ENCODE measurements at places on chromosomes 12 and 14.

DNA sequence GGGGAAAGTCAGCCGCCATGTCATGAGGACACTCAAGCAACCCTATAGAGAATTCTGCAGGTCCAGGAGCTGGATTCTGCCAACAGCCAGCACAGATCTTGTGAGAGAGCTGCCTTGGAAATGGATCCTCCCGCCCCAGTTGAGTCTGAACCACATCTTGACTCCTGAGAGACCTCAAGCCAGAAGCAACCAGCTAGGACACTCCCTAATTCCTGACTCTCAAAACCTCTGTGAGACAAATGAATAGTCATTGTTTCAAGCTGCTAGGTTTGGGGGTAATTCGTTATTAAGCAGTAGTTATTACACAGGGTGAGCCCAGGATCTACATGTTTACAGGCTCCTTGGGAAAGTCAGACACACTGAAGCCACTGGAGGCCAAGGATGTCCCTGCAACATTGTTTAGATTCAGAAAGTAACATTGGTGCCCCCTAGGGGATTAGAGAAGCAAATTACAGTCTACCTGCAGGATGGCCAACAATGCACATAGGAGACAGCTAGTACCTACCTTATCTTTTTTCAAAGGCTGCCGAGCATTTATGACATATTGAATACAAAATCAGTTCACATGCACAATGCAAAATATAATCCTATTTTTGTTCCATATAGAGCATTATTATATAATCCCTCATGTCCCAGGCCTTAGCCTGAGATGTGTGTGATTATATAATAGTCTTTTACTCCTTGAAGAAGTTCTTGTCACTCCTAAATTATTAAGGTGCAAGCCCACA is 57.9 kb upstream of the FICD start:
- peak; percentile 35 for DNase-seq

GRCh38 chr12:108129017-108129812 is at the start of gene WSCD2:
Gene WSCD2, plus strand, starts transcription at chr12:108129288. Its CDS starts 66,545 bp downstream, at chr12:108195833.
- no peak for DNase-seq

- DNase-seq, result no peak
Observed at GRCh38 chr14:43143106-43143505, 1364.0 kb downstream of the FSCB start.

- no peak for DNase-seq
Observed at GRCh38 chr12:57985685-57986084, 44.3 kb downstream of the ATP23 start.

GRCh38 chr14:54447231-54447692 is 6.1 kb upstream of the CNIH1 start:
- no peak for DNase-seq

GRCh38 chr14:23168246-23168645 is 15.2 kb downstream of the SLC7A8 start:
- no peak for DNase-seq

DNA sequence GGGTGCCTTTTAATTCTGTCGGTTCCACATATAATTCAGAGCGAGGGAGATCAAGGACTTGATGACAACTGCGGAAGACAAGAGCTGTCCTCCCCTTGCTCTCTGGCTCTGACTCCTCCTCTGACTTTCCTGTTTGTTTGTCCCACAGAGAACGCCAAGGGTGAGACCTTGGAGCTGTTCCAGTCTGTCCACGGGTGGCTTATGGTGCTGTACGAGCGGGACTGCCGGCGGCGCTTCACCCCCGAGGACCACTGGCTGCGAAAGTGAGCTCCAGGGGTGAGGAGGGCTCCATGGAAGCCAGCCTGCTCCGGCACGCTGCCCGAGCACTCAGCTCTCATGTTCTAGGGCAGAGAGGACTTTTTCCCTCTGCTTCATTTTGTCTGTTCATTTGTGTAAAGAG is 32.8 kb downstream of the UBE3B start:
- no peak for DNase-seq

GRCh38 chr12:105977652-105978051 is 161.1 kb downstream of the NUAK1 start:
- no peak for DNase-seq

GRCh38 chr12:57552306-57552651 is 2.4 kb downstream of the KIF5A start:
- DNase-seq, result no peak

GRCh38 chr12:125300249-125300648 is 235.0 kb downstream of the AACS start:
- DNase-seq, result no peak

GRCh38 chr12:75543529-75543928 is 32.1 kb upstream of the KRR1 start:
- DNase-seq, result no peak

GRCh38 chr14:68922886-68923285 is 56.2 kb downstream of the ACTN1 start:
- DNase-seq, result no peak

- DNase-seq, result no peak
Observed at GRCh38 chr12:78864870-78865463, 393 bp downstream of the SYT1 start.

DNA sequence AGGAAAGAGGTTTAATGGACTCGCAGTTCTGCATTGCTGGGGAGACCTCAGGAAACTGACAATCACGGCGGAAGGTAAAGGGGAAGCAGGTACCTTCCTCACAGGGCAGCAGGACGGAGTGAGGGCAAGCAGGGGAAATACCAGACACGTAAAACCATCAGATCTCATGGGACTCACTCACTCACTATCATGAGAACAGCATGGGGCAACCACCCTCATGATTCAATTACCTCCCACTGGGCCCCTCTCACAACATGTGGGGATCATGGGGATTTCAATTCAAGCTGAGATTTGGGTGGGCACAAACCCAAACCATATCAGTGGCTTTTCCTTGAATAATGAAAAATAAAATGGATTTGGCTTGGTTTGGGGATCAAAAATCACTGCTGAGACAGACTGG is 380.5 kb downstream of the VRK1 start:
- DNase-seq, result no peak

GRCh38 chr12:176321-177181 is 37.4 kb downstream of the SLC6A12 start:
- peak; percentile 84 for DNase-seq

DNA sequence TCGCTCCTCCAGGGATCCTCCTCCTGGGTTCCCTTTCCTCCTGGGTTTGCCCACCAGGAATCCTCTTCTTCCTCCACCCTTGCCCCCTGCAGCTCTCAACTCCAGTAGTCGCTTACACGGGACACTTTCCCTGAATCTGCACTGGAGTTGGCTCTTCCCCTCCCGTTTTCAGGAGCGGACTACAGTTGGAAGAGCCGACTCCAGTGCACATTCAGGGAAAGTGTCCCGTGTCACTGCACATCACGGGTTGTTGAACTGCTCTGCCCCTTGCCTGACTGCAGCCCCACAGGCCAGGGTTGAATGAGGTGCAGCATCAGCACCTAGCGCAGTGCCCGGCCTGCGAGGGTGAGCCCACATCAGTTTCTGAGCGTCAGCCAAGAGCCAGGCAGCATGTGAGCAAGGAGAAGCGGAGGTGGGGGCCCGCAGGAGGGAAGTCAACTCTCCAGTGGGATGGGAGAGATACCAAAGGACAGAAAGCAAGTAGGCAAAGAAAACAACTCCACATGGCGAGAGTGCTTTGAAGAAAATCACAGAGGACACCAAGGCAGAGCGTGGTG is 13.1 kb downstream of the RAPGEF3 start:
- no peak for DNase-seq

- DNase-seq, result no peak
Observed at GRCh38 chr12:48985475-48985897, 7.4 kb downstream of the WNT1 start.

GRCh38 chr12:52436000-52436827 is 2.0 kb upstream of the KRT75 start:
- no peak for DNase-seq

- no peak for DNase-seq
Observed at GRCh38 chr14:50659327-50659974, 8.7 kb downstream of the SAV1 start.

DNA sequence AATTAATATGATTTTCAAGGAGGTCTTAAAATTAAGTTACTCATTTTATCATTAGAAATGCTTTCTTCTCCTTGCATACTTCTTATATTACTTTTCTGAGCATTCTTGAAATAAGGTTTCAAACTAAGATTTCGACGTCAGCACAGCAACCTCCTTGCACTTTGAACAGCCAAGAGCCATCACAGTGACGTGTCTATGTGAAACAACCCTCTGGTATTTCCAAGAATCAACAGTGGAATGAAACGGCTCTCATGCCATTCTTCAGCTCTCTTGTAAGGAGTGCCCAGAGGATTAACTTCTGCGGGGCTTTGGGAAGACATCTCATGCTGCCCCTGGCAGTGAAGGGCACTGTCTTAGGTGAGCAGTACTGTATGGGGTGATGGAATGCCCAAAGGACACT is 109.2 kb downstream of the EFCAB11 start:
- no peak for DNase-seq

- DNase-seq, result no peak
Observed at GRCh38 chr12:123449249-123449733, 8.6 kb upstream of the SNRNP35 start.

DNA sequence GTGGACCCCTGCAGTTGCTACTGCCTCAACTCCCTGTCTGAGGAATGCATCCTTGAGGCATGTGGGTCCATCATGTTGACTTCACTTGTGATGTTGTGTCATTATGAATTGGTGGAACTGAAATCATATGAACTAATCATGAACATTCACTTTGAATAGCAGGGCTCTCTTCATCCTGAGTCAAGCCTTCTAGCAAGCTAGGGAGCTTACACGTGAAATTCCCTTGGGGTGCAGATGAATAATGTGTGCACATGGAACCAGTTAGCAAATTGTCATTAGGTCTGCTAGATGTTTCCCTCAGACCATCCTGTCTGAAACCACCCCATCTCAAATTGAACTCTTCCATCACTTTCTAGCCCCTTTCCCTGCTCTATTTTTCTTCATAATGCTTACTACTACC is 3.6 kb downstream of the COQ6 start:
- no peak for DNase-seq

- peak; percentile 19 for DNase-seq
Observed at GRCh38 chr12:31897781-31898503, 61.3 kb upstream of the RESF1 start.

DNA sequence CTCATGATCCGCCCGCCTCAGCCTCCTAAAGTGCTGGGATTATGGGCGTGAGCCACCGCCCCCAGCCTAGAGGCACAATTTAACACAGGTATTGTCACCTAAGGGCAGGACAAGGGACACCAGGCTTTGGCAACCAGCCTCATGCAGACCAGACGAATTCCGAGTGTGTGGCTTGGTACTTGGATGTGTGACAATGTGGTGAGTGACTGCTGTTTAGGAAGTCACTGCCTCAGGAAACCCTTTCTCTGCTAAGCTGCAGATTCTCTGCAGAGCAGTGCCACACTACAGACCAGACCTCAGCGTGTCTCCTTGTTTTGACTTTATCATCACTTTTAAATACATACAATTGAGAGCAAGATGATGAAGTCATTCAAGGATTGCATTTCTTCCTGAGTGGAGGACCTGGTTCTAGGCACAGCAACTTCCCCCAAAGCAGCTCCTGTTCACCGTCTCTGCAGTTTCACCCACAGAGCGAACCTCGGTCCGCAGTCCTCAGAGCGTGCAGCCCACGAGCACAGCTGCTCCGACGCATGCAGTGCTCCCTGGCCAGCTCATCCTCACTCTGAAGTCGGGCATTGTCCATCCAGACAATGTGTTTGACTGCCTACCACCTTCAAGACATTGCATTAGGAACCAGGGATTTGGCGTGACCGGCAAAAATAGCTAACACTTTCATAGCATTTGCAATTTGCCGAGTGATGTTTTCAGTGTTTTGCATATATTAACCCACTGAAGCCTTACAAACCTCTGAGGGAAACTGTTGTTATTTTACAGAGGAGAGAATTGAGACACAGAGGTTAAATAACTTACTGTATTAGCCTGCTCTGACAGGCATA is 235.2 kb downstream of the CHST11 start:
- no peak for DNase-seq

DNA sequence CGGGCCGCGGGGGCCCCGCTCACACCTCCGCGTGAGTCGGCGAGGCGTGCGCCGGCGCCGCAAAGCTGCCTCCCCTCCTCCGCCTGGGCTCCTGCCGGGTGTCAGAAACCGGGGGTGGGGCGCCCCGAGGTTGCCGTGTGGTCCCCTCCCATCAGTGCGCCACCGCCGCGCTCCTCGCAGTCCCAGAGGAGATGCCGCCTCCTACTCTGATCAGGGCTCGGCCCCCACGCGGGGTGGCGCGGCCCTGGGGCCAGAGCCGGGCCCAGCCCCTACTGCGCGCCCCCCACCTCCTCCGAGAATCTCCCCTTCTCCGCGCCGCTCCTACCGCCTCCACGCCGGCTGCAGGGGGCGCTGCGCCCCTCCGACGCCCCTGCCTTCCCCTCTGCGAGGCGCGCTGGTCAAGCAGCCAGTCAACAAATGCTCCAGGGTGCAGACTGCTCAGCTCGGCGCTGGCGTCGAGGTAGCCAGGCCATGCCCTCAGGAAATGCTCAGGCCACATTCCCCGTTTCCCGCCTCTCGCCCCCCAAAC is 467 bp upstream of the JAG2 start:
- DNase-seq, result no peak

DNA sequence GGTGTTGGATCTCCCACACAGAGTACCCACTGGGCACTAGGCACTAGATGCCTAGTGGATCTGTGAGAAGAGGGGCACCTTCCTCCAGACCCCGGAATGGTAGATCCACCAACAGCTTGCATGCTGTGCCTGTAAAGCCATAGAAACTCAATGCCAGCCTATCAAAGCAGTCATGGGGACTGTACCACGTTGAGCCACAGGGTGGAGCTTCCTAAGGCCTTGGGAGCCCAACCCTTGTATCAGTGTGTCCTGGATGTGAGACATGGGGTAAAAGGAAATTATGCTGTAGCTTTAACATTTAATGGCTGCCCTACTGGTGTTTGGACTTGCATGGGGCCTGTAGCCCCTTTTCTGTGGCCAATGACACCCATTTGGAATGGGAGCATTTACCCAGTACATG is 1024.9 kb downstream of the TMEM121 start:
- no peak for DNase-seq

DNA sequence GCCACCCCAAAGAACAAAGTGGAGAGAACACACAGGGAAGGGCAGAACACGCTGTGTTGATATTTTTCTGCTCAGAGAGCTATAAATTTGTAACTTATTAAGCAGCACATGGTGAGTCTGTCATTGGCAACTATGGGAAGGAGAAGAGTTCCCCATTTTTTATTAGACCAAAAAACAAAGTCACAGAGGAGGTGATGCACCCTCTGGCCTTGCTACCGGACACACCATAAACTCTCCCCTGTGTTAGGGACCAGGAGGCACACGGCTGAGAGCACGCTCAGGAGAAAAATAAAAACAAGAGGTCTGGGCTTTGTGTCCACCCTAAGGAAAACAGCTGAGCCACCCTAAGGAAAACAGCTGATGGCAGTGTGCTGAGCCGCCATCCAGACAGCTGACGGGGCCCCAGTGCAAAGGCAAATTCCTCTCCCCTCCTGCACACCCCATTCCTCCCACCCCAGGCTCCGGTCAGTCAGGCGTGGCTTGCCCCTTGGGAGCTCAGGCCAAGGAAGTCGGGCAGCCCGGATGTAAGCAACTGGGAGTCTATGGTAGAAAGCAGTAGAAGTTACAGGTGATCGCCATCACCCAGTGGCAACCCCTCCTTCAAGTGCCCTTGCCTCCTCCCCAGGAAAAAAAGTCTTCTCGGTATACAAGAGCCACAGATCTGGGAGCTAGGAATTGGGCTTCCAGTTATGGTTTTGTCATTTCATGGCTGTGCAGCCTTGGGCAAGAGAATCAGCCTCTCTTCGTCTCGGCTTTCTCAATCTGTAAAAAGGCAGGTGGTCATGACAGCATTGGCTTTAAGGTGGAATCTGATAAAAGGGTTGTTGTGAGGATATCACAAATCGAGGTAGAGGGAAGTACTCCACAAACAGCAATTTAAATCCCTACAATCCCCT is 2.4 kb downstream of the PXN start:
- no peak for DNase-seq

GRCh38 chr12:76586764-76587395 is 27.3 kb upstream of the OSBPL8 start:
- peak; percentile 33 for DNase-seq

Measured in NCI-H446 treated with DMSO at 0.1 percent for 48 hours (cell line).